B cell (primary cell): ENCODE measurements at places on chromosomes 4 and X. TPM values are rescaled to one million over a fixed set of nuclear protein-coding genes. Genes with fewer than 3 reads are reported as not detected.

DNA sequence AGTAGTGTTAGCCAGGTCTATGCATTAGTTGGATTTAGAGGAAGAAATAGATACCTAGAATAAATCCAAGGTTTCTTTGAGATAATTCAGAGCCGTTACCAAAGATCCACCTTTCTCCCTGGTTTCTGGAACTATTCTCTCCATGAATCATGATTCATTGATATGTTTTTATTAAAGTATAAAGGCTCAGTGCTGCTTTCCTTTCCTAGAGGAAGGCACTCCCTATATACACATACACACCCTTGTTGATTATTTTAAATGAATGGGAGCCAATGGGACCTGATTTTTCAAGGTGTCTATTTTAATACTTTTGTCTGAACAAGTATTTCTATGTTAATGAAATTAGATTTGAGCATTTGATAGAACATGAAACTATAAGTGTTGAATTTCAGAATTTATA, 146.8 kb upstream of the SPRY1 start:
- H3K27me3 ChIP-seq, result no peaks in the 10 kb centered on the region
- no peak overlapping the region for H3K27ac ChIP-seq
- H3K36me3 ChIP-seq, result no peaks in the 10 kb centered on the region

GRCh38 chr4:117577686-117578311, 456.5 kb upstream of the NDST3 start:
- H3K4me1 ChIP-seq, result no peaks in the 10 kb centered on the region
- H3K36me3 ChIP-seq, result no peaks in the 10 kb centered on the region
- DNase-seq, result no peak
- no peak overlapping the region for H3K4me3 ChIP-seq
- H3K27ac ChIP-seq, result no peak overlapping the region

- no peaks in the 10 kb centered on the region for H3K4me1 ChIP-seq
- no peak overlapping the region for H3K4me3 ChIP-seq
- H3K27me3 ChIP-seq, result no peaks in the 10 kb centered on the region
- H3K36me3 ChIP-seq, result no peaks in the 10 kb centered on the region
These were observed 213.7 kb downstream of the FSTL5 start for GRCh38 chr4:161949946-161950725.

DNA sequence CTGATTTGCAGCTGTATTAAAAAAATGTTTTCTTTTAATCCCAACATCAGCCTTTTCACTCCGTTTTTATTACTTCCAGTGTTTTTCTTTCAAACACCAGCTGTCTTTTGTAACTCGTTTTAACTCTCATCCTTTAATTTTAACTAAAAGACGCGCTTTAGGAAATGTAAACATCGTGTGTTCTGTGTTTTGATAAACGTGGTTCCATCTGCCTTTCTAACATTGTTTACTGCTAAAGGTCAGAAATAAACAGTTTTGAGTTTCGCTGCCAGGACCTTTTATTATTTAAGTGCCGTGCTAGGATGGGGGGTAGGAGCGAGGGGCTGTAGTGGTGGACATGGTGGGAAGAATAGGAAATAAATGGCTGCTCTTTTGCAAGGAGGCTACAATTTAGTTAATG, 1.5 kb downstream of the N4BP2 start:
- peaks cover 17% of the 10 kb centered on the region for H3K4me1 ChIP-seq
- no peak for DNase-seq

DNA sequence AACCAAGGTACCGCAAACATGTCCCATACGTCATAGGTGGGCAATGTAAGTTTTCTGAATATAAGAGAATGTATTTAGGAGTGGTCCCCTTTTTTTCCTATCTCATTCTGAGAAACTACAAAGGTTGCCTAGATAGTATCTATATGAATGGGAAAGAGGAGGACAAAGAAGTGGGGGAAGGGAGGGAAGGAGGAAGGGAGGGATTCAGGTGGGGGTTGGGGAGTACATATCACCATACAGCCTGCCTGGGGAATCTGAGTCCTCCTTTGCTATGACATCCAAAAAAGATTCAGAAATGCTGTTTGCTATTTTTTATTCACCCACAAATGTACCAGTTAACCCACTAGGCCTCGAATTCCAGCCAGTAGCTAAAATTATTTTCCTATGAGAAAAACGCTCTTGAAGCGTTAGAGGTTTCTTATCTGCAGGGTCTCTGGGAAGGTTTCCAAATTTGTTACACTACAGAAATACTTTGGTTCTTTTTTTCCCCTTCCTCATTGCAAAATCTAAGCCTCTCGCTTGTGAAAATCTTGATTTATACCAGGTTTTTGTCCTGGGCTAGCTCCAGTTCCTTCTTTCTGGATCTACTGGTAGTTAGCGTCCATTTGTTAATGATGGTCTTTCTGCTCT, 212.9 kb downstream of the NSUN7 start:
- no peaks in the 10 kb centered on the region for H3K36me3 ChIP-seq
- no peaks in the 10 kb centered on the region for H3K27me3 ChIP-seq
- no peak for DNase-seq
- H3K27ac ChIP-seq, result no peak overlapping the region
- H3K4me3 ChIP-seq, result no peak overlapping the region

GRCh38 chrX:5870238-5870637, 358.4 kb downstream of the NLGN4X start:
- H3K36me3 ChIP-seq, result no peaks in the 10 kb centered on the region
- H3K27ac ChIP-seq, result no peak overlapping the region
- H3K27me3 ChIP-seq, result no peaks in the 10 kb centered on the region
- no peak overlapping the region for H3K4me3 ChIP-seq
- H3K4me1 ChIP-seq, result no peaks in the 10 kb centered on the region
- DNase-seq, result no peak

The PDZD4 gene
- total RNA-seq, result not detected in 2 replicates

The SULT1B1 gene
- 0.10 and 0.12 TPM in 2 replicates for total RNA-seq

The SYP gene
- total RNA-seq, result 1.2 TPM in 2 replicates

The BLOC1S4 gene
- total RNA-seq, result 25.3 and 26.3 TPM in 2 replicates
